Suprapubic skin (tissue), 4 donors: ENCODE measurements at places on chromosomes 1 and 21.

DNA sequence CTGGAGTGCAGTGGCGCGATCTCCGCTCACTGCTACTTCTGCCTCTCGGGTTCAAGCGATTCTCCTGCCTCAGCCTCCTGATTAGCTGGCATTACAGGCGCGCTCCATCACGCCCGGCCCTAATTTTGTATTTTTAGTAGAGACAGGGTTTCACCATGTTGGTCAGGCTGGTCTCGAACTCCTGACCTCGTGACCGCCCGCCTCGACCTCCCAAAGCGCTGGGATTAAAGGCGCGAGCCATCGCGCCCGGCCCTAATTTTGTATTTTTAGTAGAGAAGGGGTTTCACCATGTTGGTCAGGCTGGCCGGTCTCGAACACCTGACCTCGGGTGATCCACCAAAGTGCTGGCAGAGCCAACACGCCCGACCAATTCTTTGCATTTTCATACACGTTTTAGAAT, 48.0 kb upstream of the LCE5A start:
- DNase-seq = no peak

GRCh38 chr1:116006486-116006964, 30.2 kb downstream of the SLC22A15 start:
- DNase-seq = no peak

DNA sequence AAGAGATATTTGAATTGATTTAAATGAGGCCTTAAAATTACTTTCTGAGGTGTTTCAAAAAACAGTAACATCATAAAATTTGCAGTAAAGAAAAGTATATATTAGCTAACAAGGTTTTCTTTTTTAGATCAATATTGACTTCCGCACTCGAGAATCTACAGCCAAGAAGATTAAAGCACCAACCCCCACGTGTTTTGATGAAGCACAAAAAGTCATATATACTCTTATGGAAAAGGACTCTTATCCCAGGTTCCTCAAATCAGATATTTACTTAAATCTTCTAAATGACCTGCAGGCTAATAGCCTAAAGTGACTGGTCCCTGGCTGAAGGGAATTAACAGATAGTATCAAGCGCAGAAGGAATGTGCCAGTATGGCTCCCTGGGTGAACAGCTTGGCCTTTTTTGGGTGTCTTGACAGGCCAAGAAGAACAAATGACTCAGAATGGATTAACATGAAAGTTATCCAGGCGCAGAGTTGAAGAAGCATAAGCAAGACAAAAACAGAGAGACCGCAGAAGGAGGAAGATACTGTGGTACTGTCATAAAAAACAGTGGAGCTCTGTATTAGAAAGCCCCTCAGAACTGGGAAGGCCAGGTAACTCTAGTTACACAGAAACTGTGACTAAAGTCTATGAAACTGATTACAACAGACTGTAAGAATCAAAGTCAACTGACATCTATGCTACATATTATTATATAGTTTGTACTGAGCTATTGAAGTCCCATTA, 3.6 kb downstream of the RGS1 start:
- DNase-seq = no peak

DNA sequence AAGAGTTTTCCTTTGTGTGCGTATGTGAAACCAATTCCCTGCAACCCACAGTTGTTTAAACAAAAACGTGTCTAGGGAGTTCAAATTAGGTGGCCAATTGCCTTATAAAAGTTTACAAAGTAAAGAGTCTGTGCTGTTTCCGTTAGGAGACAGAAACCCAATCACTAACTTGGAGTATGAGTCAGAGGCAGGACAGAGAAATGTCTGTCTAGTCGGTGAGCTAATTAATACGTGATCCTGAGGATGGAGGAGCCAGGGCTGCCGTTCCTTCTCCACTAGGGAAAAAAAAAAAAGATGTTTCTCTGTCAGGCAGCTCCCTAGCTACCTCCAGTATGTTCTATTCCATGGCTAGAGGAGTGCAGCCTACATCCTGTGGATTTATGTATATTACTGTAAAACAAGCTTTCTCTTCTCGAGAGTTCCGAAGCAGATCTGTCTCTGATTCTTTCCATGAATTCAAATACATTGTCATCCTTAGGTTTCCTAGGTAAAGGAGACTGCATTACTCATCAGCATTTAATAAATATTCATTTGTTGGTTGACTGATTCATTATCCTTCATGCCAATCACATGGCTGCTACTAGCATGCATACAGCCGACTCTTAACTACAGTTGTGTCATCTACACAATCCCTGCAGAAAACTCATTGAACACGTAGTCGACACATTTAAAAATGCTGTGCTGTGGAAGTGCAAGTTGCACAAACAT, 430.6 kb downstream of the KIF26B start:
- DNase-seq = no peak

DNA sequence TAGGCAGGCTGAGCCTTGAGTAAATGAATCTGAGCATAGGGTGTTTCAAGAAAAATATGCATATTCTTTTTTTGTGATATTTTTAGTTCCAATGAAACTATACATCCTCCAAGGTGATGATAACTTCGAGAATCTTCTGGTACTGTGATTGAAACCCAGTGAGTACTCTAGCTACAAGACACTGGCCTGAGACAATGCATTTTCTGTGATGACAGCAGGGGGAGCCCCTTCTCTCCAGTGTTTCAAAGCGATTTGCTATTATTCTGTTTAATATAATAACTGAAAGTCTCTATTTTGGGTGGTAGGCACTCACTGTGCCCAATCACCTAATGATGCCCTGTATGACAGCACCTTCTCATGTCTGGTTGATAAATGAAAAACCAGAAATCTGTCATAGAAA, 12.1 kb downstream of the IRF2BP2 start:
- peak; percentile 63 for DNase-seq

DNA sequence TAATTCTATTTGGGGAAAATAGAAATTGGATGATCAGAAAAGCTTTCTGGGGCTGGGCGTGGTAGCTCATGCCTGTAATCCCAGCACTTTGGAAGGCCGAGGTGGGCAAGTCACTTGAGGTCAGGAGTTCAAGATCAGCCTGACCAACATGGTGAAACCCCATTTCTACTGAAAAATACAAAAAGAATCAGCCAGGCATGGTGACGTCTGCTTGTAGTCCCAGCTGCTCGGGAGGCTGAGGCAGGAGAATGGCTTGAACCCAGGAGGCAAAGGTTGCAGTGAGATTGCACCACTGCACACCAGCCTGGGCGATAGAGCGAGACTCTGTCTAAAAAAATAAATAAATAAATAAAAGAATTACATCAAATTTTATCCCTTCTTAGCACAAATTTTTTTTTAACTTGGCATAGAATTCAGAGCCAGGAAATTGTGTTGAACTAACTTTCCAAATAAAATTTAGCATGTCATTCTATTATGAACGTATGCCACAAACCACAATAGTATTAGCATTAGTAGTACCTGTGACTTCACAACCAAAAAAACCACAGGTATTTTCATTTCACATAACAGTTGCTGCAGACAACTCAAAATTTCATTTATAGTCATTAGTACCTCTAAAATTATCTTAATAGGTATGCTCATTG, 4.5 kb upstream of the ANKRD13C start:
- DNase-seq = no peak

DNA sequence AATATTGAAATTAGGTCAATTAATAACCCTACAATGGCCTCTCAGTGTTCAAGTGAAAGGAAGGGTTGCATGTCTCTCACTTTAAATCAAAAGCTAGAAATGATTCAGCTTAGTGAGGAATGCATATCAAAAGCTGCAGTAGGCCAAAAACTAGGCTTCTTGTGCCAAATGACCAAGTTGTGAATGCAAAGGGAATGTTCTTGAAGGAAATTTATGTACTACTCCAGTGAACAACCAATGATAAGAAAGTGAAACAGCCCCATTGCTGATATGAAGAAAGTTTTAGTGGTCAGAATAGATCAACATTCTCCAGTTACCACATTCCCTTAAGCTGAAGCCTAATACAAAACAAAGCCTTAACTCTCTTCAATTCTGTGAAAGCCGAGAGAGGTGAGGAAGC, 10.0 kb downstream of the MAEL start:
- no peak for DNase-seq

GRCh38 chr1:93574991-93575390, 106.6 kb downstream of the BCAR3 start:
- DNase-seq = no peak

DNA sequence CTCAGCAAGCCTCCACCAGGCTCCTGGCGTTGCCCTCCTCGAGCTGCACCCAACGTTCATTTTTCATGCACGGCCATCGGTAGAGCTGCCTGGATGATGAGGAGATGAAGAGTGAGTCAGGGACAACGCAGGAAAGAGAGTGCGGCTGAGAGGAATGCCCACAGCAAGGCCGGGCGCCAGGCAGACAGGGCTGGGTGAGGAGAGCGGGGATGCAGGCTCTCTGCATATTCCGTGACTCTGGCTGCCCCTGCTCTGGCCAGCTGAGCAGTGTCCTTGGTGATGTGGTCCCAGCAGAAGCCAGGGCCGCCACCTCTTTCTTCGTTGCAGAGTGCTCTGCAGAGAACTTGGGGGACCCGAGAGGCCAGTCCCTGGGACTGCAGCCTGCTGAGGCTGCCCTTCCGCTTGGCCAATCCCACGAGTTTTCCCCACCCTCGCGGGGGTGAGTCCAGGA, 10.8 kb downstream of the UMODL1 start:
- DNase-seq = no peak

DNA sequence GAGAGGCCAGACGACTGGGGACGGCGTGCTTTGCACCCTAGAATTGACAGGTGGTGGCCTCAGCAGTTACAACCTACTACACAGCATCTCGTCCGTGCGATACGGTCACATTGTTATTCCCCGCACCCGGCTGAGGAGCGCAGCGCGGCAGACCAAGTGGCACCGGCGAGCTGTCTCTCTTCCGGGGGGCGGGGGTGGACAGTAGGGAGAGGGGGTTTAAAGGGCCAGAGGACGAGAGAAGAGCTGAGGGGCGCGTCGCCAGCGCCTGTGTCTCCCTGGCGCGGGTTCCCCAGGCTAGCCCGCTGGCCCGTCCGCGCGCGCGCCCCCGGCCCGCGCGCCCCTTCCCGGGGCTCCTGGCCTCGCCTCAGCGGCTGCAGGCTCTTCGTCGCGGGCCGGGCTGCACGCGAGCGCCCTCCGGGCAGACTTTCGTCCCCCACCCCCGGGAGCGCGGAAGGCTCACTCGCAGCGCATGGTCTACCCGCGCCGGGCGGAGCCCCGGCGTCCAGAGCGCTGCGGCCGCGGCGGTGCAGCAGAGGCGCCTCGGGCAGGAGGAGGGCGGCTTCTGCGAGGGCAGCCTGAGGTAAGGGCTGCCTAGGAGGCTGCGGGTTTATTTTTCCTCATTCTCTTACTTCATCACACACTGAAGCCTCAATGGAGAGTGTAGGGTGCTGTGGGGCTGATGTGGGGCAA, at the start of gene PDE4B:
PDE4B (plus strand) TSS at position 227 of the 690 bp plus-strand sequence.
- no peak for DNase-seq

DNA sequence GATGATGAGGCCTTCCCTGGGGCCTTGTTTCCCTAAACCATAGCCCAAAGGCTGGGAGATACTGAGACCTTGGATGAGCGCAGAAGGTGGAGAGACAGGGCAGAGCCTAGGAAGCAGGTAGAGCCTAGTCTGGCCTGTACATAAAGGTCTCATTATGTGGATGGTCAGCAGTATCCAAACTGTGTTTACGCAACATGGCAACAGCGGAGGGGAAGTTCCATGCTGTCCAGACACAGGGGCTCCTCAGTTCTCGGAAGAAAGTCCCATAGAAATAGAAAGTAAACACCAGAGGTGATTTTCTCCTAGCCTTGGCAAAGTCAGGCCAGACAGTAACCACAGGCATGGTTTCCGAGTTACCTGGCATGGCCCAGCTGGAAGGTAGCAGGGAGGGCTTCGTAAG, 42.1 kb upstream of the MPZL1 start:
- DNase-seq = no peak

GRCh38 chr1:16082283-16083038, 9.0 kb upstream of the FAM131C start:
- no peak for DNase-seq

DNA sequence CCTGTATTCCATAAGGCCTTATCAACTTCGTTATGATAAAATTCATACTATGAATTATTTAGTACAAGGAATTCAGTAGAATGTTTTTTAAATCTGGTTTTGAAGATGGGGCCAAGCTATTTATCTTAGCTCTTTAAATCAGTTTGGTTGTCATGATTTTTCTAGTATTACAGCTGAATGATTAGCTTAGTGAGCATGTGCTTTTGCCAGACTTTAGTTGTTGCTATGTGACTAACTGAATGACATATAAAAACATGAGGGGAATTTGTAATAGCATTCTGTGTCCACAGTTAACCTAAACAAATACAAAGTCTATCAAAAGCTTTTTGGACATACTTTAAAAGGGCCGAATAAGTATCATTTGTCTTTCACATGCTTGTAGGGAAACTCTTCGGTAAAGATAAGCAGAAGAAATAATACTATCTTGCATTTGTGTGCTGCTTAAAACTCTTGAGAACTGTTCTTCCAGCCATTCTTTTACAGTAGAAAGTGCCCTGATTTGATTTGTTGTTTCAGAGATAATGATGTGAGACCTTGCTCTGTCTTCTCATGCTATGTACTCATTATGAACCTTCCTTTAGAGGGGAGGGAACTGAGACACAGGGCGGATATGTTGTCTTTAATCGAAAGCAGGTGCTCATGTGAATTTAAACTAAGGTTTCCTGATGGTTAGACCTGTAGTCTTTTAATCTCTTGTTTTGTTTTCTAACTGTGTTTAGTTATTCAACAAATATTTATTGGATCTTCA, 18.8 kb downstream of the NEK7 start:
- no peak for DNase-seq

DNA sequence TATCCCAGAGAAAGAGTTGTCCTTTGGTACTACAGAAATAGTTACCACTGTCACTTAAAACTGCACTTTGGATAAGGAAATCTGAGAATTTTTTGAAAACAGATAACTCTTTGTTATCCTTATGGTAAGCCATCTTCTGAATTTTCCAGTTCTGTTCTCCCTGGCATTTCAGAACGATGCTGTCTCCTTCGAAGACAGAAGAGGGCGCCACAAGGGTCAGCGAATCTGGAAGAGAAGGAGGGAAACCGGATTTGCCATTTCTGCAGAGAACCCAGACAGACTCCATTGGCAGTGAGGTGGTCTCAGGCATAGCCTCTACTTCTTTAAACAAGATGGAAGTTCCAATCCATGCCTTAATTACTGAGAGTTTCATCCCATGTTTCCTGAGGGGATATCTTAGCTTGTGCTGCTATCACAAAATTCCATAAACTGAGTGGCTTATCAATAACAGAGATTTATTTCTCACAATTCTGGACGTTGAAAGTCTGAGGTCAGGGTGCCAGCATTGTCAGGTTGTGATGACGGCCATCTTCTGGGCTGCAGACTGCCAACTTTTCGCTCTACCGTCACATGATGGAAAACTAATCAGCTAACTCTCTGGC, 6.4 kb downstream of the FCRL2 start:
- no peak for DNase-seq
